Spleen (tissue), 13 donors: ENCODE measurements at places on chromosomes 5 and 9. TPM values are rescaled to one million over a fixed set of nuclear protein-coding genes. Genes with fewer than 3 reads are reported as not detected.

The SLIT3 gene
- total RNA-seq = 32.4 TPM

DNA sequence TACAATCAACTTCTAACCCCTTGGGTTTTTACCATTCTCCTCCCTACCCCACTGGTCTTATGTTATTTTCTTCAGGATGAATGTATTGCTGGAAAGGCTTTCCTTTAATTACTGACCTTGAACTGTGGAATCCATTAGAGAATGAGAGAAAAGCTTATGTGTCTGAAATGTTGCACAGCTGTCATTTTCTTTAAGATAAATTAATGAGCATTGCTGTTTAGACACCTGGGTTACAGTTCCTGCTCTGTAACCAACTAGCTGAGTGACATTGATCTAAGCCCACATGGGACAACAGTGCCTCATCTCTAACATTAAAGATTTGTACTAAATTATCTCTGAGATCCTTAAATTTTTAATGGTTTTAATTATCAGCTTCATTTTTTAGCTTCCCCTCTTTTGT, 507.0 kb downstream of the TAF11L14 start:
- H3K4me3 ChIP-seq = no peak overlapping the region
- no peak for DNase-seq
- no peaks in the 10 kb centered on the region for H3K4me1 ChIP-seq
- no peak overlapping the region for H3K27ac ChIP-seq
- no peaks in the 10 kb centered on the region for H3K27me3 ChIP-seq

The C9orf153 gene
- 1.9 TPM for total RNA-seq

DNA sequence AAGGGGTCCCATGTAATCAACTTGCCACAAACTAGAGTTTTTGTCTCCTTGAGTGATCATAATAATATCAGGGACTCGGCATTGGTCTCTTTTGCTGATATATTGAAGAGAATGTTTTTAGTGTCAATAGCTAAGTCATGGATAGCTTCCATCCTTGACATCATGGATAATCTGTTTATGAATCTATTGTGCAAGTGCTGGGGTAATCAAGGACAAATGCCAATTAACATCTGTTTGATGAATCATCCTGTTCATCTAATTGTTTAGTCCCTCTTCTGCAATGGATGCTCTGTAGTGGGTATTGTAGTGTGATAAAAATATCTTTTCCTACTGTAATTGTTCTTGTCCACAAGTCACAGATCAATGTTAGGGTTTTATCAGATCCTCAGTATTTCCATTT, 607.5 kb upstream of the SEMA6A start:
- no peak overlapping the region for H3K27ac ChIP-seq
- no peaks in the 10 kb centered on the region for H3K4me1 ChIP-seq
- no peaks in the 10 kb centered on the region for H3K27me3 ChIP-seq
- H3K36me3 ChIP-seq = no peaks in the 10 kb centered on the region
- no peak overlapping the region for H3K4me3 ChIP-seq
- no peak for DNase-seq

DNA sequence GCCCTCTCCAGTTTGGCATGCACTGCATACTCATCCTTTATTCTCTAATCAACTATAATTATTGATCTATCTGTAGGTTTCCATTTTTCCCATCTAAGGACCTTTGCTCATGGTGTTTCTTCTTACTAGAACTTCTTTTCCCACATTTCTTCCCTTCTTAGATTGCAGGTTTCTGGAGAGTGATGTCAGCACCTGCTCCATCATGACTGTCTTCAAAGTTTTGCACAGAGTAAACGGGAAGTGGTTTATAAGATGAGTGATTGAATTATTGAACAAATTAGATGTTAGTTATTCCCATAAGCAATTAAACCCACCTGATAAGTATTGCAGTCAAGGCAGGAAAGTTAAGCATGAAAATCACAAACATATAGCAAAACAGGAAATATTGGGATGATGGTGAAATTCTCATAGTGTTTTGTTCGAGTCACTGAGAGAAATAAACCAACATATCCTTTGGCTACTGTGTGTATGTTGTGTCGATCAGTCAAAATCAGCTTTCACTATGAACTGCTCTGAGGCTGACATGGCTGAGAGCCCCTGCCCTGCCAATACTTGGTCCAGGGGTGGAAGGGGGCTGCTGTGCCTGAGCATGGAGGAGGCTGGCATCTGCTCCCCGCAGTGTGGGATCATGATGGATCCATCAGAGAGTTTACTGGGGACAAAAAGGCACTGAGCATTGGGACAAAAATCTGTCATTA, 45.5 kb upstream of the S1PR3 start:
- H3K4me1 ChIP-seq = peaks cover 13% of the 10 kb centered on the region
- H3K27ac ChIP-seq = no peak overlapping the region
- H3K36me3 ChIP-seq = no peaks in the 10 kb centered on the region
- no peak overlapping the region for H3K4me3 ChIP-seq
- H3K27me3 ChIP-seq = no peaks in the 10 kb centered on the region

DNA sequence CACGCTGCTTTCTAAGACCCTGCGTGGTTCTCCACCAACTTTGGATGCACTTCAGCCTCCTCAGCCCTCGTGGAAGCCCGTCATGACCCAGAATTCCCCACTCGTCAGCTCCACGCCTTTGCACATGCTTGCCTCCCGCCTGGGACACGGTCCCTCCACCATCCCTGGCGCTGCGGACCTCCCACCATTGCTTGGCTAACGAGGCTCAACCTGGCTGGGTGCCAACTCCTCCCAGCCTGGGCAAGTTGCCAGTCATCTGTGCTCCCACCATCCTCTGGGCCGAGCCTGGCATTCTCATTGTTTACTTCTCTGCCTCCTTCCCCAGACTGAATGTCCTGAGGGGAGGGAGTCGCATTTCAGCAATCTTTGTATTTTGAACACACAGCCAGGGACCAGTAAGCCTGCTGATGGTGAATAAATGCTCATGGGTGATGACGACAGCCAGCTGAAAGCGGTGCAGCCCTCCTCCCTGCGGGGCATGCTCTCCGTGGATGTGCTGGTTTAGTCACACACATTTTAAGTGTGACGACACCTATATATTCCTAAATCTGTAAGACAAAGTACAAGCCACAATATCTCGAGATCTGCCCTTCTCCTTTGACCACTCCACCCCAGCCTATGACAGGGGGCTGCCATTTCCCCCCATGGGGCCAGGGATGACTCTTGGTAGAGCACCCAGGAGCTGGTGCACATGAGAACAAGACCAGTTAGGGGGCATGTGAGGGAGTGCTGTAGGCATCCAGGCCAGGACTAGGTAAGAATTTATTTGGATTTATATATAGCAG, 37.6 kb downstream of the ANKRD33B start:
- peaks cover 9% of the 10 kb centered on the region for H3K4me1 ChIP-seq
- H3K36me3 ChIP-seq = no peaks in the 10 kb centered on the region
- H3K27ac ChIP-seq = peak overlapping the region; percentile 30

DNA sequence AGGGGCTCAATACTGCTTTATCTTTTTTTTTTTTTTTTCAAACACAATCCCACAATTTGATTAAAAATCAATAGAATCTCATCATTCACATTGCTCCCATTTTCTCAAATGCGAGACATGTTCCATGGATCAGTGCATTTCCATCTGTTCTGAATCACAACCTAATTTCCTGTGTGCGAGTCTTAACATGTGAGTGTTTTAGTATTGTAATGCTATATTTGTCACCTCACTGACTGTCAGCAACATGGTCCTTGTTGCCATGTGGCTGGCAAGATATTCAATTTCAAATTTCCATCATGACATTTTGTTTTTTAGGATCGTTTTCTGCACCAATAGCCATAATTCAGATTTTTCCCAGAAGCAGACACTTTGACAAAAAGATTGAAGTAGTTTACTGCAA, 233.2 kb upstream of the PRDM9 start:
- H3K36me3 ChIP-seq = no peaks in the 10 kb centered on the region
- no peak overlapping the region for H3K4me3 ChIP-seq
- H3K27me3 ChIP-seq = no peaks in the 10 kb centered on the region
- no peak overlapping the region for H3K27ac ChIP-seq

DNA sequence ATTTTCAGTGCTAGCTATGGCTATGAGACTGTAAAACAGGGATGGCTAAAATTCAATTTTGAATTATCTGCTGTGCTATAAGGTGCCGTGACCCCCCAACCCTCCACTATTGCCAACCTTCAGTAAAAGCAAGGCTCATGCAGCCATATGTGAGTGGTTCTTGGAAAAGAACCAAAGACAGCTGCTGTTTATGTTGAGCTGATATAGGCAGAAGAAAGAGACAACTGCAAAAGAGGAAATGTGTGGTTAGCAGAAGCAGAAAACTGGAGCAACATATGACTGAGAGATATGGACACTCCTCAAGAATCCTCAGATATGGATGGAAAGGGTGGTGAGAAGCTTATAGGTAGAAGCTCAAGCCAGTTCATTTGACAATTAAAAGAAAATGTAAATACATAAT, 200.3 kb downstream of the TLE1 start:
- no peak overlapping the region for H3K4me3 ChIP-seq
- H3K27ac ChIP-seq = no peak overlapping the region
- no peak for DNase-seq
- H3K4me1 ChIP-seq = no peaks in the 10 kb centered on the region
- H3K27me3 ChIP-seq = no peaks in the 10 kb centered on the region

GRCh38 chr5:93158841-93159240, 422.2 kb downstream of the NR2F1-AS1 start:
- no peak for DNase-seq
- H3K36me3 ChIP-seq = no peaks in the 10 kb centered on the region
- no peaks in the 10 kb centered on the region for H3K27me3 ChIP-seq
- no peak overlapping the region for H3K27ac ChIP-seq
- no peaks in the 10 kb centered on the region for H3K4me1 ChIP-seq

- H3K4me1 ChIP-seq = no peaks in the 10 kb centered on the region
- H3K4me3 ChIP-seq = no peak overlapping the region
- no peaks in the 10 kb centered on the region for H3K36me3 ChIP-seq
- no peak for DNase-seq
- H3K27me3 ChIP-seq = no peaks in the 10 kb centered on the region
- H3K27ac ChIP-seq = no peak overlapping the region
Measured at GRCh38 chr5:95374061-95374460, 17.1 kb upstream of the FAM81B start.

GRCh38 chr9:34428325-34428958, 29.9 kb downstream of the FAM219A start:
- H3K36me3 ChIP-seq = peaks cover 19% of the 10 kb centered on the region
- no peaks in the 10 kb centered on the region for H3K4me1 ChIP-seq
- DNase-seq = no peak

DNA sequence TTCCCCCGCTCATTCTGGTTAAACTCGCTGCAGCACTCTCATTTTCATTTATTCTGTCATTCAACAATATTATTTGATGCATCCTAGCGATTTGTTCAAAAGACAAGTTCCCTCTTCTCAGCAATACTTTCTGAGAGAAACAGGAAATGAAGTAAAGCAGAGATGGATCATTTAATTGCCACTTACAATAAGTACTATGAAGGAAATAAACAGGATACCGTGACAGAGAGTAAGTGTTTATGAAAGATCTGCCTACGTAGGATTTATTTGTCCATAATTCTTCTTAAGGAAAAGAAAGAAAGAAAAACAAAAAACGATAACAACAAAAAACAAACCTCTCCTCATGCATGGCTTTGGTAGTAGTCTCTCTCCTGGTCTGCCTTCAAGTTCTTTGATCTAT, 406.8 kb upstream of the ZNF608 start:
- H3K4me1 ChIP-seq = no peaks in the 10 kb centered on the region
- no peak for DNase-seq
- no peaks in the 10 kb centered on the region for H3K27me3 ChIP-seq
- no peak overlapping the region for H3K4me3 ChIP-seq
- H3K27ac ChIP-seq = no peak overlapping the region
- no peaks in the 10 kb centered on the region for H3K36me3 ChIP-seq

DNA sequence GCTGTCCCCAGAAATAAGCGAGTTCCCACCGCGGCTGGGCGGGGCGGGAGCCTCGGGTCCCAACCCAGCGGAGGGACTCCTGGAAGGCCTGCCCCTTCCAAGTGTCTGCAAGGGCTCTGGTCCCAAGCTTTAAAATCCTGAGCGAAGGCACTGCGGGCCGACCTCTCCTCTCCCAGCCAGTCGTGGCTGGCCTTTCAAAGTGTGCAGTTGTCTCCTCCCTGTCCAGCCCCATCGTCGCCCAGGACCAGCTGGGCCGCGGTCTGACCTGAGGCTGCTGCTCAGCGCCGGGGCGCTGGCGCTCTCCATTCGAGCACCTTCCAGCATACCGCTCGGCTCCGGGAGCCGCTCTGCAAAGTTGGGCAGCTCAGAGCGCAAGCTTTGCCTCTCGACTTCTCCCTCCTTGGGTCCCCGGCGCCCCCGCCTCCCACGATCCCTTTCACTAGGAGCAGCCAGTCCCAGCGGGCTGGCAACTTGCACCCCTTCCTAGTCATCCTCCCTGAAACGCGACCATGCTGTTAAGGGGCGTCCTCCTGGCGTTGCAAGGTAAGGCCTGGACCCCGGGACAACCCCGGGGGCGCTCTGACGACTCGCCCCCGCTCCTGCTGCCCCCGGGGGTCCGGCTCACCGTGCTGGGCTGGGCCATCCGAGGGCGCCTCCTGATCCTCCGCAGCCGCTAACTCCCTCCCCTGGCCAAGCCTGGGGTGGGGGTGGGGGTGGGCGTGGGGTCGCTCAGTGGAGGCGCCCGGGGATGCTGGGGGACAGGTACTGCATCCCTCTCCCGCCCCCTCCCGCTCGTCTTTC, at the start of gene MAMDC2:
TSS of gene MAMDC2 (plus strand) at position 160 of the 801 bp plus-strand sequence. CDS start at position 510, 350 bp downstream.
- H3K27me3 ChIP-seq = peaks cover 27% of the 10 kb centered on the region
- H3K4me3 ChIP-seq = peak within 1 kb of the TSS; percentile 52
- peak within 1 kb of the TSS; percentile 44 for H3K27ac ChIP-seq
- H3K4me1 ChIP-seq = no peaks in the 10 kb centered on the region
